ENCODE measurements at places on chromosomes 12 and 14.

- no peak for DNase-seq
Measured at GRCh38 chr12:94879542-94879941, 124.0 kb downstream of the NDUFA12 start.

- no peak for DNase-seq
Measured at GRCh38 chr14:65208548-65208947, 106.2 kb upstream of the MAX start.

DNA sequence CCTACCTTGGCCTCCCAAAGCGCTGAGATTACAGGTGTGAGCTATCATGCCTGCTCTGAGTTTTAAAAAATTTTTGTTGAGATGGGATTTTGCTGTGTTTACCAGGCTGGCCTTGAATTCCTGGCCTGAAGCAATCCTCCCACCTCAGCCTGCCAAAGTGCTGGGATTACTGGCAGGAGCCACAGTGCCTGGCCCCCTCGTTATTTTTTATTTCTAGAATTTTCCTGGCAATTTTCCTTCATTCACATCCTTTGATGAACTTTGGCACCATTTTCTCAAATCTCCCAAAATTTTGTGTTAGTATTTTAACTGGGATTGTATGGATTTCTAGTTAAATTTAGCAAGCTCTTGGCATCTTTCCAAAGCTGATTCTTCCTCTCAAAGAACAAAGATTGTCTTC is 24.6 kb upstream of the SCARB1 start:
- DNase-seq, result no peak

GRCh38 chr12:103517161-103517560 is 21.4 kb upstream of the C12orf42 start:
- no peak for DNase-seq

GRCh38 chr14:76603713-76604112 is 157.6 kb upstream of the VASH1 start:
- no peak for DNase-seq

DNA sequence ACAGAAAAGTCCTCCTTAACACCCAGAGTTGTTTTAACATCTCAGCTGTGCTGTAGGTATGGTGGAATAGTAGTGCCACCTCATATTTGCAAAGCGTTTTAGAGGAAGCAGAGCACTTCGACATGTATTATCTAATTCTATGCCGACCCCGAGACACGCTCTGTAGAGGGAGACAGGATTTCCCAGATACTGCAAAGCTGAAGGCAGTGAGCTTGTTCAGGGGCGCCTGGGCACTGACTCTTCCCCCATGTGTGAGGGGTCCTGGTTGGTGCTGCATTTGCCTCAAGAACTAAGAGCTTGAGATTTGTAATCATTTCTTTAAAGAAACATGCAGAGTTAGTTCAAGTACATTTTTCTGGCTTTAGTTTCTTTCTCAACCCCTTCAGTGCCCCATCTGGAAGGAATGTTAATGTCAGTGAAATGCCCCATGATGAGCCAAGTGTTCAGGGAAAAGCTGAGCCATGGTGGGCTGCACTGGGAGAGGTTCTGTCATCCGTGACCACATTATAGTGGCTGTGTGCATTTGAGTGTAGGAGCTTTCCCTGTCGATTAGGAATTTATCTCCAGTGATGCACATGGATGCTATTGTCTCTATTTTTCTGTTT is 66.3 kb downstream of the MBIP start:
- no peak for DNase-seq

DNA sequence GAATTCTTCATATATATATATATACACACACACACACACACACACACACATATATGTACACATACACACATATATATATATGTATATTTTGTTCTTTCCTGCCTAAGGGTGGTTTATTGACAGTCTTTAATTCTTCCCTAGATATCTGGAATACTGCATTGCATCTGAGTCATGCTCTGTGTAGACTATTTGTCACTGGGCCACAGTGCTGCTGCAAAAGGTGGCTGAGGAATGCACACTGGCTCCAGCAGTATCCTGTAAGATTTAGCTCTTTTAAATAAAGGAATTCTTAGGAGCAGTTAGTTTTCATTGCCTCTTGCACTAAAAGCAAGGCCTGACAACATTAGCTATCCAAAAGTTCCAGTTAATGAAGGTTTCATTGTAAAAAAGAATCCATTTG is 200.9 kb downstream of the APAF1 start:
- DNase-seq, result no peak

GRCh38 chr12:108821407-108822397 is 35.7 kb downstream of the SSH1 start:
- no peak for DNase-seq

DNA sequence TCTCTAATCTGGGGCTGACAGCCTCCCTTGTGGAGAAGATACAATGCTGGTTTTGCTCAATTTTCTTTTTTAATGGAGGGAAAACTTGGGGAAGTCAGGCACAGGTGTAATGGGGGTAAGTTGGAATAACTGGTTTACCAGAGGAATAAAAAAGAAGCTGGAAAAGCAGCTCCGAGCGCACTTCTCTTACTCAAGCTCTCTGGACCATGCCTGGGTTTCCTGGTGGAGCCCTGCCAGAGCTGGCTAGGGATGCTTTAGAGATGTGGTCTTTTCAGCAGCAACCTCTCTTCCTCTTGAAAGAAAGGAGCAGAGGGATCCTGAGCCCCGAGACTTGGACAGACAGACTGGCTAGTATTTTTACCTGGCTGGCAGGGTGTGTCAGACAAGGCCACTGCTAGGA is 3.9 kb upstream of the KCNA5 start:
- no peak for DNase-seq

DNA sequence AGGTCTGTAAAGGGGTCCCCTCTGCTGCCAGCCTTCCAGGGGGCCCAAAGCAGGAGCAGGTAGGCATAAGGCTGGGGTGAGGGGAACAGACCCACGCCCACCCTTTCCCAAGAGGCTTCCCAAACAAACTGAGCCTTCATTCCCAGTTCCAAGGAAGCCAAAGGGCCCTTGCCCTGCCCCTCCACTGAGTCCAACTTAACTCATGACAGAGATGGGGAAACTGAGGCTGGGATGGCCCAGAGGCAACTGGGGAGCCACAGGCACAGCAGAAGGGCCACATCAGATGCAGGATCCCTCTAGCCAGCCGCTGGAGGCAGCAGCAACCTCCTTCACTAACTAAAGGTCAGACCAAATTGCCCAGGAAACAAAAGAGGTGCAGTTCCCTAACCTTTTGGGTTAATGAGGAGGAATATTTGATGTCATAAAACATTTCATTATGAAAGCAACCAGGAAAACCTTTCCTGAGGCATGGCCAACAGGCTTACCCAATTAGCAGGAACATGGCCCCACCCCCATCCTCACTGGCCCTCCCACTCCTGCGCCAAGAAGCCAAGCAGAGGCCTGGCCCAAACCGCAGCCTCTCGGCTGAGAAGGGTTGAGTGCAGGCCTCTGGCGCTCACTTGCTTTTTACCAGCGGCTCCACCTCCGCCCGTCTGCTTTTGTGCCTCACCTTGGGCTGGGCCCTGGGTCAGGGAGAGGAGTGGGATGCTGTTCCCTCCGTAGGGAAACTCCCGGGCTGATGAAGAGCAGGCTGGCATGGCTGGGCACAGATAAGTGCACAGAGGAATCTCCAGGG is 293.5 kb upstream of the RTL1 start:
- DNase-seq, result no peak

- DNase-seq, result no peak
Measured at GRCh38 chr12:23025372-23026016, 400.5 kb downstream of the ETNK1 start.

DNA sequence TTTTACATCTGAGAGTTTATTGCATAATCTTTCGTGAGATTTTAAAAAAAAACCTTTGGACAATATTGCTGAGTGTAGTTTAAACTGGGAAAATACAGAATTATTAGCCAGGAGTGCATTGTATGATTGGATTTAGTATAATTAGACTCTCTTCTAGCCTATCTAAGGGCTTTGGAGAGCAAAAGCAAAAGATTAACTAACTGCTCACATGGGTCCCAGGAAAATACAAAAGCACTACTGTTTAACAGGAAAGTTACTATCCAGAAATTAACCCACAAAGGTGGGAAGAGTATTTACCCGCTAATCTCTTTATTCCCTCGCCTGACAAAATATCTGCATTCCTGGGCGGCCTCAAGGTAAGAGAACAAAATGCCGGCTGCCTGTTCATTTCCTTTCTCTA is 309.5 kb downstream of the ATXN7L3B start:
- no peak for DNase-seq

GRCh38 chr14:94441531-94442205 is 10.9 kb downstream of the SERPINA11 start:
- DNase-seq, result no peak

GRCh38 chr14:92938890-92939671 is 16.1 kb downstream of the CHGA start:
- no peak for DNase-seq

DNA sequence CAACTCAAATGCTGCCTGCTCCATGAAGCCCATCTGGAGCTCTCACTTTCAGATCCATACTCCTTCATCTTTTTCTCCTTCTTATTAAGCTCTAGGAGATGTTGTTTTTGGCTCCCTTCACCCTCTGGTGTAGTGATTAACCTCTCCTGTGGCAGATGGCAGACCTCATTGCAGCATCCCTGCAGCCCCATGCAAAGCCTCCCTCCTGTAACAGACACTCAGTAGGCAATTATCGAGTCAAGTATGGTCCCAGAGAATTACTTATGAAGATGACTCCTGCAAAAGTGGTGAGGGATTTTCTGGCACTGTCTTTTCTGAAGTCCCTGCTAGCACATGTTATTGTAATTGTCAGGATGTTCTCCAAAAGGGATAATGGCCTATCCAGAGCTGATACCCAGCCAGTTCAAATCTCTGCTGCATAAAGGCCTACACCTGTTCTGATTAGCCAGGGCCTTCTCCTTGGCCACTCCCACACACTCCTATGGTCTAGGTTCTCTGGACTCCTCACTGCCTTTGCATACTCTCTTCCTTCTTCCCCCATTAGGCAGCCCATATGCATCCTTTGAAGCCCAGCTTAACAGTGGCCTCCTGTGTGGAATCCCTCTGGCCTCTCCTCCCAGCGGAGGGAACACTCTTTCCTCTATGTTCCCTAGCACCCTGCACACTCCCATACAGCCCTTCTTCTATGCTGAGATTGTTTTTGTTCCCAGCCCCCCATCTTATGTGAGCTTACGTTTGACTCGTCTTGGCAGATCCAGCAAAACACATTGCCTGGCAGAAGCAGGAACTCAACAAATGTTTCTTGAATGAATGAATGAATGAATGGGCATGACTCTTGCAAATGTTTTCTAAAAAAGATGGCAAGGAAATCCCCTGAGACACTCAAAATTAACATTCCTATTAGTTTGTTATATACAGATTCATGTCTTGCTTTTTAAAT is 43.9 kb upstream of the MDM1 start:
- DNase-seq, result no peak

GRCh38 chr12:27769142-27769673 is 10.8 kb upstream of the KLHL42 start:
- no peak for DNase-seq

GRCh38 chr14:57403521-57403864 is 13.1 kb downstream of the NAA30 start:
- no peak for DNase-seq

GRCh38 chr12:82473111-82473754 is 114.9 kb downstream of the METTL25 start:
- no peak for DNase-seq

GRCh38 chr14:102754370-102755262 is 22.6 kb upstream of the TRAF3 start:
- DNase-seq, result no peak

GRCh38 chr12:18595412-18595811 is 142.4 kb downstream of the PLCZ1 start:
- DNase-seq, result no peak

DNA sequence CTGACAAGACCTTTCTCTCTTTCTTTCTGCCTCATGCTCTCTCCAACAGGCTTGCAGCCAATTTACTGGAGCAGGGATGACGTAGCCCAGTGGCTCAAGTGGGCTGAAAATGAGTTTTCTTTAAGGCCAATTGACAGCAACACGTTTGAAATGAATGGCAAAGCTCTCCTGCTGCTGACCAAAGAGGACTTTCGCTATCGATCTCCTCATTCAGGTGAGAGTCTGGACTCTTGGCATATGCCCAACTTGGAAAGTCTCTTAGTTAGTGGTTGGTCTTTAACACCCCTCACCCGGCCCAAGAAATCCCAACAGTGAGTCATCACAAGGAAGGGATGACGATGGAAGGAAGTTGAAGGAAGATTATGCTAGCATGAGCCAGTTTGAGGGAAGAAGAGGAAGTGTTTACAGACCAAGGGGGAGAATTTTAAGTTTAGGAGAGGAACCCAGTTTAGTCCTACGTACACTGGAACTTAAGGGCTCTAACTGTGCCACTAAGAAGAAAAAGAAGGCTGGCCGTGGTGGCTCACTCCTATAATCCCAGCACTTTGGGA is 189.7 kb downstream of the ETV6 start:
- DNase-seq, result no peak

GRCh38 chr12:68632486-68632885 is 21.8 kb downstream of the RAP1B start:
- DNase-seq, result no peak

GRCh38 chr12:27477049-27477448 is 30.5 kb downstream of the SMCO2 start:
- no peak for DNase-seq

- no peak for DNase-seq
Measured at GRCh38 chr12:67592228-67593011, 56.1 kb upstream of the DYRK2 start.

DNA sequence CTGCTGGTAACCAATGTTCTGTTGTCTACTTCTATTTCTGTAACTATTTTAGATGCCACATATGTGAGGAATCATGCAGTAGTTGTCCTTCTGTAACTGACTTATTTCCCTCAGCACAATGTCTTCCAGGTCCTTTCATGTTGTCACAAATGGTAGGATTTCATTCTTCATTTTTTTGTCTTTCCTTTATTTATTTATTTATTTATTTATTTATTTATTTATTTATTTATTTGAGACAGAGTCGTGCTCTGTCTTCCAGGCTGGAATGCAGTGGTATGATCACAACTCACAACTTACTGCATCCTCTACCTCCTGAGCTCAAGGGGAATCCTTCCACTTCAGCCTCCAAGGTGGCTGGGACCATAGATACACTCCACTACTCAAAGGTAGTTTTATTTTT is 288.2 kb downstream of the PPFIA2 start:
- no peak for DNase-seq

DNA sequence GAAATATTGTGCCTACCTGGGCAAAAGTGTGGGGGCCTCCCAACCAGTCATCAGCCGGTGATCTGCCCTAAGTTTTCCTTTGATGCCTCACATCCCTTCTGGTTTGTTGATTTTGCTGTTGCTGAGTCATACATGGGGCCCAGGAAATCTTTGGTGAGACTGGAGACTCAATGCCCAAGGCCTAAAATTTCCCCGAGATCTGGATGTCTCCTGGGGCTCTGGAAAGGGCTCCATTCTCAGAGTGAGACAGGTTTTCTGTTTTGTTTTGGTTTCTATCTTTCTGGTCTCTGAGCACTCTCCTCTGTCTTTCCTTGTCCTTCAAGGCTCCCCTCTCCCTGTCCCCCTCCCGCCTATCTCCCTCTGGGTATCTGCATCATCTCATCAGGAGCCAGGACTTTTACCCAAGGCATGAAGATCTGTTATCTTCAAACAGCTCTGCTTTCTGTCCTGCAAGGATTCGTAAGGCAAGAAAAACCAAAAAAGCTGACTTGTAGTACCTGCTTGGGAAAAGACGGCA is 152.8 kb upstream of the MAX start:
- no peak for DNase-seq
